Stimulated activated CD4-positive, alpha-beta T cell treated with anti-CD3 and anti-CD28 coated beads, Interleukin-4, amount 100 ng/mL, for 4 hours (primary cell): ENCODE measurements at places on chromosomes 2 and 18.

GRCh38 chr2:3309496-3310355 lies 67.9 kb downstream of the EIPR1 start:
- no peak for DNase-seq

- no peak for DNase-seq
Measured at GRCh38 chr2:3620834-3621233, 25.9 kb downstream of the COLEC11 start.

DNA sequence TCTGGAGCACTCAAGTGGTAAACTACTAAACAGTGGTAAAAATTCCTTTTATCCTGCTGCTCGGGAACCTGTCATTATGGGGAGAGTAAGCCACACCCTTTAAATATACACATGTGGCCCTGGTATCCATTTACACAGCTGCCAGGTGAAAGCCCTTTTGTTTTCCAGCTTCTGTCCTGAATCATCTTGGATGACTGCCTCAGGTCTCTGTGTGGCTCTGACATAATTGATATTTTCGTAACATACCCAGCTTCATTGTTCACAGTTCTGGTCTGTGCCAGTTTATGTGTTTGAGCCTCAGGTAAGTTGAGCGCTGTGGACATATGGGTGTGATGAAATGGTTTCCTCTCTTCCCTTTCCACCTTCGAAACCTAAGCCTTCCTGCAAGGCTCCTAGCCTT lies 15.7 kb upstream of the TTC39C start:
- DNase-seq, result no peak

DNA sequence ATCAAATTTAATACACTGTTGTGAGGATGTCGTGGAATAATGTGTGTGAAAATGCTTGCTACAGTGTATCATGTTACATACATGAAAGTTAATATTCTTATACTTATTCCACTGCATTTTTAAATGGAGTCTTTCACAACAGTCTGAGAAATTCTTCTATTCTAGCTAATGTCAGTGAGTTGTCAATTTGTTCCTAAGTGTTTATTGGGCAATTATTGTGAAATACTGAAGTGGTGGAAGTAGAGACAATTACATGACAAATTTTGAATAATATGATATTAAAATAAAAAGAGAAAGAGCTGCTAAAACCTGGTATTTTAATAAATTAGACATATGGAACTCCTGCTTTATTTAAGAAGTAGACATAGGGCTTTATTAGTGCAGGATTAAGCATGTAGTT lies 176.1 kb downstream of the PTPRM start:
- no peak for DNase-seq

DNA sequence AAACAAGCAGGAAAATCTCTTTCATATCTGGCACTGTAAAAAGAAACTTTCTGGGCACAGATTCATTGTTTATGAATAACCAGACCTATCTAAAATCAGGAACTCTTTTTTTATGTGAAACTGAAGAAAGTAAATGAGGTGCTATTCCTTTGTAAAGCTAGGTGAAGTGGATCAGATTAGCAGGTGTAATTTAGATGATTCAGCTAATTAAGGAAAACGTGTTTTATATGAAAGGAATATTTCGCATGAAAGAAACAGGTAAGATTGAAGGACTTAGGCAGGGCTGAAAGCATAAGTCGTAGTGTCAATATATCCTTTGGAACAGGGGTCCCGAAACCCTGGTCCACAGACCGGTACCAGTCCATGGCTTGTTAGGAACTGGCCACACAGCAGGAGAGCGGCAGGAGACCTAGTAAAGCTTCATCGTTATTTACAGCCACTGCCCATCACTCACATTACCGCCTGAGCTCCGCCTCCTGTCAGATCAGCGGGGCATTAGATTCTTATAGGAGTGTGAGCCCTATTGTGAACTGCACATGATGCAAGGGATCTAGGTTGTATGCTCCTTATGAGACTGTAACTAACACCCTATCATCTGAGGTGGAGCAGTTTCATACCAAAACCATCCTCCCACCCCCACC lies 20.3 kb upstream of the XIRP2 start:
- no peak for DNase-seq
